ENCODE measurements at places on chromosomes 3 and 15.

DNA sequence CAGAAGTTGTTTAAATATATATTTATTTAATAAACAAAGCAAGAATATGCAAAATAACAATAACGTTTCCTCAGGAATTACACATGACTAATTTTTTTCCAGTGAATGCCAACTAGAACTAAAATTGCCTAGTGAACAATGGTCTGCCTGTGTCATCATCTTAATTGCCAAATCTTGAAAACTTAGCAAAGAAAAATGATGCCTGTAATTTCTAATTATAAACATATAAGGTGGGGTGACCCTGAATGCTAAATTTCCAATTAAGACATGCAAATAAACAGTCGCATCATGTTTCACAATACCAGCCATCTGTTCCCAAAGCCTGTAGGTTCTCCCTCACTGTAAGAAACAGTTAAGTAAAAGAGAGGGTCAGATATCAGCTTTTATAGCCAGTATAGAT lies 67.6 kb upstream of the PLCL2 start:
- no peak for DNase-seq

- no peak for DNase-seq
These were observed 13.9 kb upstream of the HES1 start for GRCh38 chr3:194121891-194122631.

- DNase-seq: no peak
These were observed 122.0 kb downstream of the VPS13C start for GRCh38 chr15:61938249-61938648.

DNA sequence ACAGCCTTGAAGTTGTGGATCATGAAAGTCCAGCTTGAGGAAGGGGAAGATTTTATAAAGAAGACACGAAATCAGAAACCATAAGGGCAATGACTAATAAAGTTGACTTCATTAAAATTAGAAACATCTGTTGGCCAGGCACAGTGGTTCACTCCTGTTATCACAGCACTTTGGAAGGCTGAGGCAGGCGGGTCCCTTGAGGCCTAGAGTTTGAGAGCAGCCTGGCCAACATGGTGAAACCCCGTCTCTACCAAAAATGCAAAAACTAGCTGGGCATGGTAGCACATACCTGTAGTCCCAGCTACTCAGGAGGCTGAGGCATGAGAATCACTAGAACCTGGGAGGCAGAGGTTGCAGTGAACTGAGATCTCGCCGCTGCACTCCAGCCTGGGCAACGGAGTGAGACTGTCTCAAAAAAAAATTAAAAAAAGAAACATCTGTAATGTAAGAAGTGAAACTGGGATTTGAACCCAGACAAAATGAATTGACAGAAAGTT lies 7.9 kb upstream of the UBXN7 start:
- DNase-seq: no peak

- DNase-seq: no peak
These were observed 35.0 kb downstream of the RFTN1 start for GRCh38 chr3:16478516-16478915.

DNA sequence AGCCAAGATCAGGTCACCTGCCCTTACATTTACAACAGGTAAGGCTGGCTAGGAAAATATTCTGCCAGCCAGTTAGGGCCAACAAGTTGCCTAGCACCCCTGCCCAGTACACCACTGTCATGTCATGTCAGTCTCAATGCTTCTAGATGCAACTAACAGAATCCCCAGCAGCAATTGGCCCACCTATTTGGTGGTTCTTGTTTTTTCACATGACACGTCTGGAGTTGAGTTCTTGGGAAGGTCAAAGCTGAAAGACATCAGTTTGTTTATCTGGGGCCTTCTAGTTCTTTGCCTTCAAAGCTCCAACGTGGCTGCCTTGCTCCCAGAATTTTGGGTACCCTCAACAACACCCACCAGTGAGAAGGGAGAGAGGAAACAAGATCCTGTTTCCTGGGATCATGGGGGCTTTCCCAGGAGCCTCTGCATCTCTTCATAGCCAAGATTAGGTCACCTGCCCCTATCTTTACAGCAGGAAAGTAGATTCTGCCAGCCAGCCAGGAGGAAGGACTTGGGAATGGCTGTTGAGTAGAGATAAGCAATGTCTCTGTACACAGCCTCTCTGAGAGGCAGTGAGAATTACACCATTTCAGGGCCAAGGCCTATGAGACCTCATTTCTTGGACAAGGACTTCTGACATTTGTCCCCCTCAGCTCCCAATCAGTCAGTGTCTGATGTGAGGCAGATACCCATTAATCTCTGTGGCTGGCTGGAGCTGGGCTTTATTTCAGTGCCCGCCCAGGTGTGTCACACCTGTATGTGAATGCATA lies 8.6 kb downstream of the GPX1 start:
- no peak for DNase-seq

DNA sequence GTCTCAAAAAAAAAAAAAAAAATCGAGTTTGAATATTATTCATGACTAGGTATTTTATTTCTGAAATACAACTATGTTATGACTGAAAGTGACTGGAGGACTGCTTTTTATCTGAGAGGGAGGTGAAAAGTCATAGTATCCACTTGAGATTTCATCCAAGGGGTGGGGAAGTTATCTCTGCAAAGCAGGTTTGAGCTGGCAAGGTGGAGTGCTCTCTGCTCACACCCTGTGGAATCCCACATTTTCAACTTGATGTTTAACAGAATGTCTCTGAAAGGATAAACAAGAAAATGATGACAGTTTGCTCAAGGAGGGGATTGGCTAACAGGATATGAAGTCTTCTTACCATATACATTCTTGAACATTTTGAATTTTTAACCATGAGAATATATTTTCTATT lies 27.3 kb upstream of the SEC62 start:
- DNase-seq: no peak
